ENCODE measurements at places on chromosomes 4 and X.

DNA sequence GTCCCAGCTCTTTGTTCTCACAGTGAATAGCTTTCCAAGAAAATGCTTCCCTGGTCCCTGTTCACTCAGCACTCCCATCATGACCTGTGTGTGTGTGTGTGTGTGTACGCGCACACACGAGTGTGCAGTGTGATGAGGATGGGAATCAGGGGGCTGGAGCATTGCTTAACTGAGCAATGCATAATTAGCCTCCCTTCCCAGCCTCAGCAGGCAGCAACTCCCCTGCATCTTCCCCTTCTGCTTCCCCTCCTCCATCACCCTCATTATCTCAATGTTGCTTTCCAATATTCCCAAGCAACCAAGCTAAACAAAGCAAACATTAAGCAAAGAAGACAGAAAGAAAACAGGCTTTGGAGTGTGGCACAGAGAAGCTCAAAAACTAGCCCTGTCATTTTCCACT lies 137.0 kb downstream of the RBM47 start:
- no peak for DNase-seq

GRCh38 chrX:42273387-42273786 lies 350.0 kb upstream of the CASK start:
- DNase-seq: no peak

- DNase-seq: no peak
Observed at GRCh38 chr4:53889326-53890055, 174.9 kb downstream of the CHIC2 start.

GRCh38 chr4:53463340-53463739 lies 85.9 kb downstream of the FIP1L1 start:
- no peak for DNase-seq

GRCh38 chrX:45266456-45266855 lies 65.8 kb upstream of the DIPK2B start:
- no peak for DNase-seq

GRCh38 chr4:162075726-162076125 lies 88.1 kb downstream of the FSTL5 start:
- DNase-seq: no peak

- no peak for DNase-seq
Observed at GRCh38 chr4:175325230-175325629, 407.1 kb downstream of the ADAM29 start.

DNA sequence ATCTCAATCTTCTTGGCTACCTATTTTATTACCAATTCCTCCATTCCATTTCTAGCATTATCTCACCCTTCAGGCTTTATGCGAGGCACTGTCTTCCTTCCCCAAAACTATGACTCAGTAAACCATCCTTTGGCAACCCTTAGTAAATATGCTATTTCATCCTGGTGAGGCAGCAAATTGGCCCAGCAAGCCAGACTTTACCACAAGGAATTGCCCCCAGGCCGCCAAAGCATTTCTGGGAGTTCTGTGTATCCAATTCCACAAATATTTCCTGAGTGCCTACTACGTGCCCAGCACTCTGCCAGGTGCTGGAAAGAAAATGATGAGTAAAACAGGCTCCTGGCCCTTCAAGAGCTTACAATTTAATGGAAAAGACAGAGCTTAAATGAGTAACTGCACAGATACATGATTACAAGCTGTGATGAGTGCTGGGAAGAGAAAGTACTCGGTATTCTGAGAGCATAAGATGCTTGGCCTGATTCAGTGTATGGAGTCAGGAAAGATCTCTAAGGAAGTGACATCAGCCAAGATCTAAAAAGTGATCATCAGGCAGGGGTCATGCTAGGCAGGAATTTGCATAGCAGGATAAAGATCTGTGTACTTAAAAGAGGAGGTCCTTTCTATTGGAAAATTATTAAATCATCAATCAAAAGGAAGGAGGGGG lies 193.8 kb downstream of the ADAMTS3 start:
- DNase-seq: no peak

DNA sequence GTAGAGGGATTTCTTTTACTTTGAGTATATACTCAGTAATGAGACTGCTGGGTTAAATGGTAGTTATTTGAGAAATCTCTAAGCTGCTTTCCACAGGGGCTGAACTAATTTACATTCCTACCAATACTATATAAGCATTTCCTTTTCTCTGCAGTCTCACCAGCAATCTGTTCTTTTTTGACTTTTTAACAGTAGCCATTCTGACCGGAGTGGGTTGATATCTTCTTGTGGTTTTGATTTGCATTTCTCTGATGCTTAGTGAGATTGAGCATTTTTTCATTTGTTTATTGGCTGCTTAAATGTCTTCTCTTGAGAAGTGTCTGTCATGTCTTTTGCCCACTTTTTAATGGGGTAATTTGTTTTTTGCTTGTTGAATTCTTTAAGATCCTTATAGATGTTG lies 43.3 kb downstream of the SPCS3 start:
- DNase-seq: no peak

DNA sequence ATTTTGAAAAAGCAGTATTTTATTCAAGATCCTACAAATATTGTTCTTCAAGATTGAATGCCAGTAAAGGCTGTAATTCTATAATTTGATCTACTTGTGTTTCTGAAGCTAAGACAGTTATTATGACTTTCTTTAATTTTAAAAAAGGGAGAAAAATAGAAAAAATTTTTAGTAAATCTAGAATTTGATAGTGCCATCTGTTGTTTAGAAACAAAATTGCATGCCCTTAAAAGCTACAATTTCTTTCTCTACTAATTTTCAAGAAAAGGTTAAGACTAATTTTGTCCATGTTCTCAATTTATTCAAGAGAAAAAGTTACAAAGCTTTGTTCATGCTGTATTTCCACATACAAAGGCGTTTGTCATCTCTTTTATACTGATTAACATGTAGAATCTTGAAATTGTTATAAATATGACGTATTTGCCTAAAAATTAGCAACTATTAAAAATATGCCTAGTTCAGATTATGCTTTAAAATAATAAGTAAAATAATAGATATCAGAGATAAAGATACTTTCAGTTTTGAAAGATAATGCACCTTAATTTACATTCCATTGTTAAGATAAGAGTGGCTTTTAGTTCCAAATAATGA lies 25.6 kb upstream of the MMRN1 start:
- no peak for DNase-seq

GRCh38 chrX:12332786-12333347 lies 194.6 kb downstream of the FRMPD4 start:
- no peak for DNase-seq

GRCh38 chrX:40414335-40414734 lies 166.4 kb upstream of the ATP6AP2 start:
- DNase-seq: no peak

DNA sequence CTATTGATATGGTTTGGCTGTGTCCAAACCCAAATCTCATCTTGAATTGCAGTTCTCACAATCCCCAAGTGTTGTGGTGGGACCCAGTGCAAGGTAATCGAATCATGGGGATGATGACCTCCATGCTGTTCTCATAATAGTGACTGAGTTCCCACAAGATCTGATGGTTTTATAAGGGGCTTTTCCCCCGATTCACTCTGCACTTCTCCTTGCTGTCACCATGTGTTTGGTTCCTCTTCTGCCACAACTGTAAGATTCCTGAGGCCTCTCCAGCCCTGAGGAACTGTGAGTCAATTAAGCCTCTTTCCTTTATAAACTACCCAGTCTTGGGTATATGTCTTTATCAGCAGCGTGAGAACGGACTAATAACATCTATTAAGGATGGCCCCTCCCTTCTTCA lies 68.8 kb downstream of the FBXW7 start:
- no peak for DNase-seq

DNA sequence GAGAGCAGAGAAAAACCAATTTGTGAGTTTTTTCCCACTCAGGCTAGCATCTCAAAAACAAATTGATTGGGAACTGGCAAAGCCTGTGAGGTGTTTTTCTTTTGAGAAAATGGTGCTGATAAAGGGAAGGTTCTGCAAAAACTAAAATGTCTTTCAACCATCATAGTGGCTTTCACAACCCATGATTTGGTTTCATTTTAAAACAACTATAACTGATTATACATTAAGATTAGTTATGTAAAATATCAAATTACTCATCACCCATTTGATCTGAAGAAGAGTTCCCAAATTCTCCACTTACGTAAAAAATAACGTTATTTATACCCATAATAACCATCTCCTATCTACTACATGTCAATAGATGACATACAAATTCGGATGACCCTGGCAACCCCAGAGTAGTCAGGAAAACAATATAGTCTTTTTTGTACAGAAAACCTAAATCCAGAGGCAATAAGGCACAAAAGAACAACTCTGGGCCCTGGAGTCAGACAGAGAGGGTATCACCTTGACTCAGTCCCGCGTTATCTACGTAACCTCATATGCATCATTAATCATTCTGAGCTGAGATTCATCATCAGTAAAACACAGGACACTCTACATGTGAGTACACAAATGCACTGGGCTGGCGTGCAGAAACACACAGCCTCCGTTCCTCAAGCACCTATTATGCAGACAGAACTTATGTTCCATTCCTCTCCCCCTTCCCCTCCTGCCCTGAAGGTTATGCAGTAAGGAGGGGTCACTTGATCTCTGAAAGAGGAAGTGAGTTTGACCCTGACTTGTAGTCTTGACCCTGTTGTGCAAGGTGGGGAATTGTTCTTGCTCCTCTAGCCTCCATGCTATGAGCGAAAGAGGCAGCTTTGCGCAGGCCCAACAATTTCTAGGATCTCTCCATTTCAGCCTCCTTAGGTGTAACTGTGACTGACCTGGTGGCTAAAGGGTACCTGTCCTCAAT lies 82.2 kb downstream of the SLC9A7 start:
- peak; percentile 10 for DNase-seq

DNA sequence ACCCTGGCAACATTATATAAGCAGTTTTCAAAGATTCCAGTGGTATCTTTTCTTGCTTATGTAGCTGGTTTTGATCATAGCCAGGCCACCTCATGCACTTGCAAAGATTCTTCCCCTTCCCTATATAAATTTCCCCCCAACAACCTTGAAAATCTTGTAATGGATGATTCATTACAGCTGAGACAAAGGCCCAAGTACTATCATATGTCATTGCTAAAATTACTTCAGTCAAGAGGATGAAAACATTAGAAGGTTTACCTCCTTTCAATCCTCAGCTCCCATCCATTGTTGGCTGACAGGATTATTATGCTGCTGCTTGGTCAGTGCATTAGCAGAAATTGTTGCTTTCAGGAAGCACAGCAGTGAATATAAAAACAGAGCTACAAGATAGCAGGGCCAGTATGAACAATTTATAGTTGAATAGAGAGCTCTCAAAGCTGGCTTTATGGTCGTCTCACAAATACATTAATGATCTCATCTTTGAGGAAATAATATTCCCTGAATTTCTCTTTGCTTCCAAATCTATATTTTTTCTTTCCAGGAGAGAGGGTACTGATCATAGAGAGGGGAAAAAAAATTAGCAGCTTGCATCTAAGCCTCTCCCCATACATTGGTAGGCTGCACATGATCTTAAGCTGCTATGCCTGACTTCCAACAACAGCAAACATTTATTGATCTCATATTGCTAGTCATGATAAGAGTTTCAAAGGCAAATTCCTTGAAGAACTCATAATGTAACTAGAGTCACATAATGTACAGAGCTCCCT lies 7.7 kb upstream of the ARHGEF38 start:
- no peak for DNase-seq

GRCh38 chr4:57971261-57971660 lies 861.1 kb upstream of the IGFBP7 start:
- DNase-seq: no peak

DNA sequence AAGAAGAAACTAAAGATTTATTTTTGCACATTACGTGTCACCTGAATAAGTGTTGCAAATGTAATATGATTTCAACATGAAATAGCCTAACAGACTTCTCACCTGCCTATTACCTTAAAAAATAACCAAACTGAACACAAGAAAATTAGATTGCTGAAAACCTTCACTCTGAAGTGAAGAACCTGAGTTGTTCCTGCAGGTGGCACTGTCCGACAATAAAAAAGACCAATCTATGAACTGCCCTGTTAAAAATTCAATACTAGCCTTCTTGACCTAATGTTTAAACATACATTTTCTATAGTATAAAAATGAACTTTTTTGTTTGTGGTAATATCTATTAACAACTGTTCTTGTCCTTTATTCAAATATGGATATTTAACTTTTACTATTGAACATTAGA lies 69.2 kb upstream of the PNPLA4 start:
- peak; percentile 1 for DNase-seq

DNA sequence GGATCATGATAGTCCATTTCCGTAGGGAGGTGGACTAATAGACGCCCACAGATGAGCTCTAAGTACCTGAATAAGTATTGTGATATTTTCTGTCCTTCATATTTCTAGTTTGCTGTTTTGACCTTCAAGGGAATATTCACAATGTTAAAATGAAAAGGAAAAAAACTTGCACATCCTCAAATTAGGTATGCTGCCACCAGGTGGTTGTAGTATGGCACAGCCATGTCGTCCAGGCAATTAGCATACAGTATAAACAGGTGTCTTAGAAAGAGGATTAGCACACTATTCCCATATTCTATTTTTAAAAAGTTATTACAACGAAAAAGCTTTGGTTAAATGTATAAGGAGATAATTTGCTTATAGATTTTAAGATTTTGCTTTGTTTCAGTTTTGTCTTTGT lies 802.0 kb downstream of the RPA4 start:
- DNase-seq: peak; percentile 13

GRCh38 chrX:48083212-48083611 lies 11.8 kb upstream of the ZNF630 start:
- DNase-seq: peak; percentile 1

- DNase-seq: no peak
Observed at GRCh38 chr4:5110901-5111300, 59.6 kb downstream of the STK32B start.

GRCh38 chrX:15359701-15360100 lies 24.4 kb upstream of the PIGA start:
- no peak for DNase-seq

- DNase-seq: no peak
Observed at GRCh38 chr4:104901438-104901837, 245.2 kb upstream of the TET2 start.

GRCh38 chr4:1055721-1056590 lies 44.5 kb downstream of the FGFRL1 start:
- peak; percentile 60 for DNase-seq

GRCh38 chrX:7330971-7331746 lies 183.2 kb upstream of the PUDP start:
- DNase-seq: no peak

GRCh38 chr4:6768539-6768905 lies 14.0 kb upstream of the KIAA0232 start:
- no peak for DNase-seq

DNA sequence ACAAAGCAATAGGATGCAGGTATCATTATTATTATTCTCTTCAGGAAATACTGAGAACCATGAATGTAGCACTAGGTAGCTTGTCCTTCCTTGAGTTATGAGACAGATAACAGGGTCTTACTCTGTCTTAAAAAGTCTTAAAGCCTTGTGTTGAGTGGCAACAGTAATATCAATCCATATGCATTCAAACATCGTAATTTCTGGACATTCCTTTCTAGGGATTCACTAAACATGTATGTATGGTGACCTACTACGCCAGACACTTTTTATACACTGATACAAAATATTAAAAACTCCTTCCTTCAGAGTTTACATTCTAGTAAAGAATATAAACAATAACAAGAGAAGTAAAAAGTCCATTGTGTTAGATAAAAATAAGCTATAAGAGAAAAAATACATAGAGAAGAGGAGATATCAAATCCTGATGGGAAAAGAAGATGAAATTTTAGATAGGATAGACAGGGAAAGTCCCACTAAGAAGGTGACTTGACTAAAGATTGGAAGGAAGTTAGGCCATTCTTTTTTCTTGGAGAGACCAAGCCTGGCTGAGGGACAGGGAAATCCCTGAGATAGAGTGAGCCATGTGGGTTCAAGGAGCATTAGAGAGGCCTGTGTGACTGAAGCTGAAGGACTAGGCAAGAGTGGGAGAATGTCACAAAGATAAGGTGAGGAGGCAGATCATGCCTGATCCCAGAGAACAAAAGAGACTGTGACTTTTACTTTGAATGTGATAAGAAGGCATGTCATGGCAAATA lies 5.0 kb upstream of the DDX60L start:
- no peak for DNase-seq

Data from CD4-positive, CD25-positive, alpha-beta regulatory T cell (primary cell).